ENCODE measurements at places on chromosomes 4 and X.

GRCh38 chrX:32269866-32270265 is 941.5 kb downstream of the DMD start:
- DNase-seq: no peak

- DNase-seq: no peak
Observed at GRCh38 chr4:152965611-152966010, 29.5 kb downstream of the FHDC1 start.

GRCh38 chrX:111354496-111354895 is 57.5 kb downstream of the DCX start:
- no peak for DNase-seq

DNA sequence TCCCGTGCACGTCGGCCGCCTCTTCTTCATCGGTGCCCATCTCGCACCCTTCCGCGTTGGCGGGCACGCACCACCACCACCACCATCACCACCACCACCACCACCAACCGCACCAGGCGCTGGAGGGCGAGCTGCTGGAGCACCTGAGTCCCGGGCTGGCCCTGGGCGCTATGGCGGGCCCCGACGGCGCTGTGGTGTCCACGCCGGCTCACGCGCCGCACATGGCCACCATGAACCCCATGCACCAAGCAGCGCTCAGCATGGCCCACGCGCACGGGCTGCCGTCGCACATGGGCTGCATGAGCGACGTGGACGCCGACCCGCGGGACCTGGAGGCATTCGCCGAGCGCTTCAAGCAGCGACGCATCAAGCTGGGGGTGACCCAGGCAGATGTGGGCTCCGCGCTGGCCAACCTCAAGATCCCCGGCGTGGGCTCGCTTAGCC is 1.4 kb downstream of the POU4F2 start:
- DNase-seq: no peak

DNA sequence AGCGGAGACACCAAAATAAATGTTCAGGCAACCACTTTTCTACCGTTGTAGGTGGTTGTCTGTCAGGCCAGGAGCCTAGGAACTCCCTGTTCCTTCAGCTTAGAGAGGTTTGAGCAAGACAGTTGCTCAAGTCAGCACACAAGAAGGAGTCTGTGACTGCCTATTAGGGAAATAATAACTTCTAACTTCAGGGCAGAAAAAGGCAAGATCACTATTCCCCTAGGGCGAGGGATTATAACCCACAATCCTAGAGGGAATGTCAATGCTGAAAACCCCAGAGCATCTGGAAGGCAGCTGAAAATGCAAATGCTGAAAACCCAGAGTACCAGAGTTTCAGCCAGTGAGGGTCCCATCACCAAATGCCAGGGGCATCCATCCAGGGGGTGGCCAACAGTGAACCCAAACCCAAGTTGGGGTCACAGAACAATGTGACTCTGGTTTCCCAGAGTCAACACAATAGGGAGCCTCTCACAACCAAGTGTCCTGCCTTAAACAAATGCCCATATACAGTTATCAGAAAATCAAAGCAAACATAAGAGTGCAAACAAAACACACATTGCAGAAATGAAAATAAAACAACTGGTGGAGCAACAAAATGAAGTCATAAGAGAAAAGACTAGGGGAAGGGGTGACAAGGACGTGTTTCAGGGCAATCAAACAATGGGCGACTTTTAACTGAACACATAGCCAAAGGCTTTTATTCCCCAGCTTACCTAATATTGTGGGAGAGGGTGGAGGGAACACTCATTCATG is 27.6 kb downstream of the MORF4L2 start:
- no peak for DNase-seq

All from activated gamma-delta T cell treated with Interleukin-2 at 50 U/mL for 16 hours (primary cell).